ENCODE measurements at places on chromosomes 5 and 9.

GRCh38 chr9:96460470-96460869 is 10.5 kb downstream of the HABP4 start:
- DNase-seq = no peak

DNA sequence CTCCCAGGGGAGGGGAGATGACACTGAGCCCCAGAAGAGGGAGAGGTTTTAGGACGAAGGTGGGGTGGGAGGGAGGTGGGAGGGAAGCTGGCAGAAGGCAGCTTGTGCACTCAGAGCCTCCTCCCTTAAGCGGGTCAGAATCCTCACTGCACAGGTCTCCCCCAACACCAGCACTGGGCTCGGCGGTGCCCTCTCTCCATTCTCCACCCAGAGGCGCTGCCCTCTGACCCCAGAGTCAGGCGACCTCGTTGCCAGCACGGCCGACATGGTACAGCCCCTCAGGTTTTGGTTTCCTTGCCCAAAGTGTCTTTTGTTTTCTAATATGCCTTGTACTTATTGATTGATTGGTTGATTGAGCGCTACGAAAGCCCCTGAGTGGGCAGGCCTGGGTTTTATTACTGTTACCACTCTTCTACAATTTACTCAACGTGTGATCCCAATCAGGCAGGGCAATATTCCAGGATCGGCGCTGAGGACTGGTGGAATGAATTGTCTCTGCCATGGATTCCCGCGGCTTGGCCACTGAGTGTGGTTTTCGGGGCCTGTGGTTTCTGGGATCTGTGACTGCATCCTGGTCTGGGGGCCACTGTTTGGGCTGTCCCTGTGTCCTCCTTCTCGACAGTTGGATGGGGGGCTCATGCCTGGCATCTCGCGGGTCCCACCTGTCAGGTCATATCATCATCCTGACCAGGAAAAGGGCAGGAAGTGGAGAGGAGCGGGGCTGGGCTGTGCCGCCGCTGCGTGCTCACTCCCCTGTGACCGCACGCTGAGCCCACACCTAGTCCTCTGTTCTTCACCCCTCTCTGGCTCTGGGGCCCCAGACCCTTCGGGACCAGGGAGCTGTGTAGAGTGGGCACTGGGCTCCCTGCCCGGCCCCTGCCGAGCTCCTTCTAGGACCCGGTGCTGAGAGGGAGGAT is 9.6 kb upstream of the FCN2 start:
- DNase-seq = no peak

- DNase-seq = no peak
Measured at GRCh38 chr5:82931110-82931509, 146.1 kb downstream of the TMEM167A start.

GRCh38 chr5:176779537-176779936 is 30.8 kb upstream of the UNC5A start:
- no peak for DNase-seq

- DNase-seq = no peak
Measured at GRCh38 chr9:35681341-35682002, 7.7 kb downstream of the CA9 start.

- DNase-seq = no peak
Measured at GRCh38 chr5:80399526-80400239, 8.2 kb upstream of the ZFYVE16 start.

DNA sequence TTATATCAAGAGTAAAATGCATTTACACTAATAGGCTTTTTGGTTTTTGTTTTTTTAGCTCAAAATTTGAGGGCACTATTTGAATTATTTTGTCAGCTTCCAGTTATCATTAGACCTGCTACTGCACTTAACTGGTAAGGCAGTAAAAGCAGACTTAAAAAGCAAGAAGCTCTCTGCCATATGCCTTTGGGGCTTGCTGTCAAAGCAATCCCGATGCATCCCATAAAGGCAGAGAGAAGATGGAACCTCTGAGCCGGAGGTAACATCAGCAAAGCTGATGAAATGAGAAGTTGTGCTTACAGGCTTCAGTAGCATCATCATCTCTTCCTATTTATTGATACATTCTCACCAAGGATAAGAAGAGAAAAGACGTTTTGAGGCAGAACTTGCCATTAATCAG is 1414.3 kb upstream of the CDH6 start:
- no peak for DNase-seq

DNA sequence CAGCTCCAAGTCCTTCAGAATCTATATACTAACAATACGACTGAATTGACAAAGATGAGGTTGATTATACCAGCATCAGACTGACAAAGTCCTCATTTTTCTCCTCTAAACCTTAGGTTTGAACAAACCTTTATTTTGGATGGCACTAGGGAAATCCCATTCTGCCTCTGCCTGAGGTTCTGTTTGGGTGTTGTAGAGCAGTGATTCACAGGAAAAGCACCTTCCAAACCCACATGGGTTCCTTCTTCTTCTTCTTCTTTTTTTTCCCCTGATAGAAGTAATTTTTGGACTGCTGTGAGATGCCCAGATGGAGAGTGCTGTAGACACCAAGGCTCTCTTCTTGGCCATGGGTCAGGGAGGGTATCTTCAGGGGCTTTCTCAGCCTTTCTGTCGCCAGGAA is 164.9 kb upstream of the PAPPA start:
- DNase-seq = no peak

DNA sequence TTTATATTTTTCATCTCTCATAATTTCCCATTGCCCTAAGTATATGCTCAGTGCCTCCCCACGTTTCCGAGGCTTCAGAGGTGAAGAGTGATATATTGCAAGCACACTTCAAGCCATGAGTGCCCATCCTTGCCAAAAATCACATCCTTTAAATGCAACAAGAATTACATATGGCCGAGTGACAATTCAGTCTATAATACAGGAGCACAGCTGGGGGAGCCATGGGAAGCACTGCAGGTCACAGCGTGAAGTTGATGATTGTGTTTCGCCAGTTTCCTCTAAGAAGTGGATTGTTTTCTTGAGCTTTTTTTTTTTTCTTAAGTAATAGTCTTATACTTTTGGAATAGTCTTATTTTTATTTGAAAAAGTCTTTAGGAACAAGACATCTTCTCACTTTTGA is 61.1 kb downstream of the MTRR start:
- DNase-seq = no peak

GRCh38 chr5:79567926-79568549 is 44.2 kb upstream of the TENT2 start:
- DNase-seq = no peak

DNA sequence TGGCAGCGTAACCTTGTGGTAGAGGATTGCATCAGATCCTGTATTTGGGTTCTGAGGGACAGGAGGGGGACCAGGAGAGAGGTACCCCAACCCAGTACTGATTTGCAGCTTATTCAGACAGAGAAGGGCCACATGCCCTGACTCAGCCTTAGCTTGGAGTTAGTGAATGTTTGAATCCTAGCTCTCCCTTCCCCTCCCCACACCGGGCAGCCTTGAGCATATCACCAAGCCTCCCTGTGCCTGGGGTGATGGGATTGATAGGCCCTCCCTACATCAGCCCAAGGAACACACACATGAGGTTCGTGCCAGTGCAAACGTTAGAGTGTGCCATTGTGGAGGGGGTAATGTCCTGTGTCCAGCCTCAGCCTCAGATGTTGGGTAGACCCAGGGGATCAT is 71.9 kb downstream of the AMBP start:
- DNase-seq = no peak

DNA sequence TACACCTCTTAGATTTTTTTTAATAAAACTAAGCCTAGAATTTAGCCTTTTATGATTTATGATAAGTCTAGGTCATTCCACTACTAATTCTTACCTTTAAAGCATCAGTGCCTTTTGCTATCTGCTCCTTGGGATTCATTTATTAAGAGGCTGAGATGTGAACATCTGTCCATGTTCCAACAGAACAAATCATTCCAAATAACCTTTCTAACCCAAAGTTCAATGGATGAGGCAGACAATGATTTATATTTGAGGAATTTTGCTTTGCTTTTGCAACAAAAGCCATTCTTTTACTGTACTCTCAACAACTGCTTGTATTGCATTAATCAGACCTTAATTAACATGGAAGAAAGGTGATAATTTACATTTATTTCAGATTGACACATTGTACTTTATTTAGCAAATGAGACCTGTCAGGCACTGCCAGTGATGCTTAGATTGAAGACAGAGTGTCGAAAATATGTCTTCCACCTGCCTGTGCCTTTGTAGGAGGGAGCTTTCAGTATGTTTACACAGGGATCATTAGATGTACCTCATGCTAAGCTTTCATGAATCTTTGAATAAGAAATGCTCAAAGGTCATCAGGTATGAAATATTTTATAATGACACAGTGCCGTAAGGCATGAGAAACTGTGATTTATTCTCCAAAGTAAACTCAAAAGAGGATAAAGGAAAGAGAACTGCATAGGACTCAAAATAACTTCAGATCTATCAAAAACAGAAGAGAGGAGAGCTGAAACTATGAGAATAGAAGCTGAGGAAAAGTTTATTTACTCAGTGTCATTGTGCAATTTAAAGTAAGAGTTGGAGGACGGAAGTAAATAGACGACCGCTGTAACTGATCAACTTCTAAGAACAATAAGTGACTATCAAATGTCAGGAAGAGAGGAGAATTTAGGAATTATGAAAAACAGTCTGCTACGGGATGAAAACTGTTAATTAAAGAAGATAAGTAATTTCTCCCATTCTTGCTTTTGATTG is 36.7 kb upstream of the IZUMO3 start:
- DNase-seq = no peak

- DNase-seq = no peak
Measured at GRCh38 chr5:123014689-123015088, 21.8 kb downstream of the PPIC start.

DNA sequence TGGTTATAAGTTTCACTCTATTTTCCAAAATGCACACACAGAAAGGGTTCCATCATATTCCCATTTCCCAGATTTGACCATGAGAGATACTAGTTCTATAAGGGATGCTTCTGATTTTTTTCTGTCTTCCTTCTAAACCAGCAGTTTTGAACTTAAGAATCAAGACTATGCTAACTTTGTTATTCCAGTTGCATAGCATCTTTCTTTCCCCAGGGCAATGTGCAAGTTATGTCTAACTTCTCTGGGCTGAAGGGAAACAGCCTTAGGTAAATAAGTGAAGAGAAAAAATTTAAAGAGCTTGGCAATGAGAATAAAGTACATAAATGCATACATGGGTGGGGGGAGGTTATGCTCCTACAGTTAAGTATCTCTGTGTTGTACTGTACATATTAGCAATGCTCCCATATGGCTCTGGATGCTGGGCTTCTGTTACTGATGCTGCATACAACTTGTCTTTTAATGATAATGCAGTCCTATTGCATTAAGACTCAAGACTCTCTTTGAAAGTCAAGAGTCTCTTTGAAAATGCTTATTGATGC is 125.8 kb upstream of the SLC12A2 start:
- DNase-seq = no peak

- DNase-seq = no peak
Measured at GRCh38 chr5:33281431-33281843, 159.3 kb upstream of the TARS1 start.

GRCh38 chr9:112382501-112383364 is 2.8 kb downstream of the HSDL2 start:
- no peak for DNase-seq

GRCh38 chr9:121641224-121641611 is 10.2 kb upstream of the DAB2IP start:
- DNase-seq = no peak

DNA sequence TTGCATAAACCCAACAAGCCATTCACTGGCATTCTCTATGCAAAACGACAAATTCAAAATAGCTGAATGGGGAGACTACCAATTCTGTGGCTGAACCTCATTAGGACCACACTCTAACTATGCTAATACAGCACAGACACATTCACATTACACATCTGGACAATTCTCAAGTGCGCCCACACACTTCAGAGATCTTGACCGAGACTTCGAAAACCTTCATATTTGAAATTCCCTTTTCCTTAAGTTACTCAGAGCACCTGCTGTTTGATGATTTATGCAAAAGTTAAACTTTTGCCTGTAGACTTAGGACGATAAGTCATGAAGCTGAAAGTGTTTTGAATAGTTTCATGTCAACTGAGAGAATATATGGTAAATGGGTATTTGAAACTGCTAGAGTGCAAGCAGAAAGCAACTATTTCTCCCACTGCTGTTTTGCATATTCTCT is 111.9 kb downstream of the FBN2 start:
- no peak for DNase-seq

DNA sequence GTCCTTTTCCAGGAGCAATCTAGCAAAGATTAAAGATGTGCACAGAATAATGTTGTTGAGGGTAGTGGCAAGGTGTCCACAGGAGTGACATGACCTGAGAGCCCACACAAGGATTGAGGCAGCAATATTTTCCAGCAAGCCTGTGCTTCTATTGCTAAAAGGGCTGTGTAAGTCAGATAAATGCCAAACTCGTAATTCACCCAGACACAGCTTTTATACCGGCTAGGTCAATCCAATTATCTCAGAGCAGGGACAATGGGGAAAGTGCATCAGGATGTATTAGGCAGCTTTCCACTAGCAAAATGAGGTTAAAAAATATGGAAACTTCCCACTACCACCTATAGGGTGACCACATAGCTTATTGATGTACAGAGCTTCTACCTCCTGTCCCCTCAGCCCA is 34.8 kb upstream of the RAB3C start:
- DNase-seq = no peak

DNA sequence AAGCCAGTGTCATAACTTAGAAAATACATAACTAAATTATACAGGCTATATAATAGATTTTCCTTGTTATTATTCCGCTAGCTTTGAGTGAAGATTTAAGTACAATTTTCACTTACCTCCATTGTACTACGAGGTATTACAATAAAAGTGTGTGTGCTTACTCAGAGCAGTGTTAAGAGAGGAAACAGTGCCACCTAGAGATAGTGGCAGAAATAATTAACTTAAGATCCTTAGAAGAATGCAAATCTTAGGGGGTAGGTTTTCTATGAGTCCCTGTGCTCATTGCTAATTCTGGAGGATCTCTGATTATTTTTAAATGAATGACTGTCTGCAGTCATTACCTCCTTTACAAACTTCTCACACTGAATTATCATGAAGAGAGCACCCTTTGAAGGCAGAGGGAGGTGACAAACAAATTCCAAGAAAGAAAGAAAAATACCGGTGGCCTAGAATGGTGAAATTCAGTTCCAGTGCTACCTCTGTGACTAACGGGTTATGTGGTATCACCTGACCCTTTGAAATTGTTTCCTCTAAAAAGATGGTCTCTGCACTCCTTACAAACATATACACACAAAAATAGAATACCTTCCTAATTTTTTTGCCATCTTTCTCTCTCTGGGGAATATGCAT is 379.8 kb downstream of the TRIM36 start:
- DNase-seq = no peak

GRCh38 chr5:114238771-114239313 is 123.0 kb upstream of the KCNN2 start:
- DNase-seq = no peak

- no peak for DNase-seq
Measured at GRCh38 chr5:52015760-52016159, 632.5 kb downstream of the ISL1 start.
